NB4 (cell line): ENCODE measurements at places on chromosomes 4 and X.

DNA sequence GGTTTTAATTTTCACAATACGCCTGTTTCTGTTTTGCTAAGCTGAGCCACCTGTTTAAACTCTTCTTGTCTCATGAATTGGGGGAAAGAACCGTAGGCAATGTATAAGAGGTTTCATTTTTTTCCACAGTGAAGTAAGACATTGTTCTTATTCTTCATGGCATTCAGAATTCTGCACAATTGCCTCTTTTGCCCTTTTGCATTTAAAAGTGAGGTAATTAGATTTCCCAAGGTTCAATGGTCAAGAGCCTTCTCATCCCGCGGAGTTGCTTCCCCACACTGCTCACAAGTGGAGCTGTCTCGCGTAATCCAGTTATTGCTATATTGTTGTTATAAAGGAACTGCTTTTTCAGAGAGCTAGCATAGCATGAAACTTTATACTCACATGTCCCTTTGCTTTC, 90.9 kb upstream of the SPRY1 start:
- no peak for DNase-seq

DNA sequence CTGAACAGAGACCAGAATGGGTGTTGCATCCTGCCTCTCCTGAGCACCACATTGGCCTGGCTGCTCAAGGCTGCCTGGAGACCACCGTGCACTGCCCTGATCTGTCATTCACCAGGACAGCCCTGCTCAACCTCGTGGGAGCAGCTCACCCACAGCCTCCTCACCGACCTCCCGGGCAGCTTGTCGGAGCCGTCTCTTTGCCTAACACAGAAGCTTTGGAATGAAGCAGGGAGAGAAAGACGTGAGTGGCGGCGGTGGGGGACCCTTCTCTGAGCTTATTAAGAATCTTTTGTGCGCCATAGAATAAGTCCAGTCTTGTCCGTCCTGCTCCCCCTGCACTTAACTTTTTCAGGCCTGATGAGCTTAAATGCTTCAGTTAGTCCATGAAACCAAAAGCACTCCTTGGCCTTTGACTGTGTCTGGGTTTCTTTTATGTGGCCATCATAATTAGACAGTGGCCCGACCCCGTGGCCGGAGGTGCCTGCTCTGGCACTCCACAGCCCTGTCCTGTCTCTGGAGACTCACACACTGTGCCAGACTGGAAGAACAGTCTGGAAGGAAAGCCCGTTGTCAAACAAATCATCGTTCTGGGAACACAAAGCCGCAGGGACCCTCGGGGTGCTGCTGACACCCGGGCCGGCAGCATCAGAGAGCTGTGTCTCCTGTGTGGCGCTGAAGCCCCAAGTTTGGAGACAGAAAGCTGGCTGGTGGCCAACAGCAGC, 192.8 kb downstream of the BCOR start:
- no peak for DNase-seq

DNA sequence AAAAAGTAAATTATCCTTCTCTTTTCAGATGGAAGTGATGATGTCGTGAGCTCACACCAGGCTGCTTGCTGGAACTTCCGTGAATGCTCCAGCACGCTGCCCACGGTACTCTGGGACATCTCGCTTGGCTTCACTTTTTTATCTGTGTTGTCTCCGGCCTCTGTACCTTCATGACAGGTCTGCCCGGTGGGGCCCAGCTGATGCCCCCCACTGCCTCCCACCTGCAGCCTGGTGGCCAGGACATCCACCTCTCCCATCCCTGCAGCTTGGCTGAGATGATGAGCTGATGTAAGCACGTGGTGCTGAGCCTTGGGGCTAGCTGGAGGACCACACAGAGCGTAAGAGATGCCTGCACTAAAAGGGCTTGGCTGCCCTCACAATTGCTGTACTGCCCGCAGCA, 59.0 kb upstream of the HELT start:
- DNase-seq, result no peak

GRCh38 chrX:125681507-125681906, 361.8 kb downstream of the TEX13C start:
- DNase-seq, result peak; percentile 0

DNA sequence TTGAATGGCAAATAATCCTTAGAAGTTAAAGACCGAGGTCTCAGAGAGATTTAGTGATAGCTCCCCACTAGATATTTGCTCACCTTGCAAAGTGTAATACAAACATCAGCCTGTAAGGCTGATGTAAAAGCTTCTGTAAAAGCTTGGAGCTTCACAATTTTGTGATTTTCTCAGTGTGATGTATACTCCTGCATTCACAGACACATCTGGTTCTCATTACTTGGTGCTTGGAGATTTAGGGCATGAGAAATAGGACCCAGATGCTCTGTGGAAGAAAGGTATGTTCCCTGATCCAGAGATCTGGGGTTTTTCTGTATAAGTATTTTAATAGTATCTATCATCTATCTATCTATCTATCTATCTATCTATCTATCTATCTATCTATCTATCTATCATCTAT, 1664.3 kb downstream of the C4orf33 start:
- DNase-seq, result no peak

DNA sequence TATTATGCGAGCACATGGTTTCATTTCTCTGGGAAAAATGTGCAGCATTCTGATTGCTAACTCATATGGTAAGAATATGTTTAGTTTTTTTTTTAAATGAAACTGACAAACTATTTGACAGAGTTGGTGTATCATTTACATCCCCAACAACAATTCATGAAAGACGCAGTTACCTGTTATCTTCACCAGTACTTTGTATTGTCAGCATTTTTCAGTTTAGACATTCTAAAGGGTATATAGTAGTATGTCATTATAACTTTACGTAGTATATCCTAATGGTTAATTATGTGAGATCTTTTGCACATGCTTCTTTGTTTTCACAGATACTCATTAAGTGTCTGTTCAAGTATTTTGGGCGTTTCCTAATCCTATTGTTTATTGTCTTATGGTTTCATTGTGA, 891.1 kb upstream of the AGA start:
- no peak for DNase-seq
